ENCODE measurements at places on chromosomes 16 and 17.

- peak; percentile 74 for DNase-seq
Observed at GRCh38 chr16:88810912-88811768, 588 bp downstream of the APRT start.

GRCh38 chr16:22624800-22625533 is 114.3 kb downstream of the NPIPB5 start:
- DNase-seq, result no peak

- peak; percentile 89 for DNase-seq
Observed at GRCh38 chr17:11948789-11949188, 48.5 kb downstream of the ZNF18 start.

GRCh38 chr17:62866471-62866870 is 58.4 kb upstream of the MARCHF10 start:
- peak; percentile 21 for DNase-seq

- DNase-seq, result no peak
Observed at GRCh38 chr17:77066165-77066564, 74.6 kb upstream of the SEC14L1 start.

DNA sequence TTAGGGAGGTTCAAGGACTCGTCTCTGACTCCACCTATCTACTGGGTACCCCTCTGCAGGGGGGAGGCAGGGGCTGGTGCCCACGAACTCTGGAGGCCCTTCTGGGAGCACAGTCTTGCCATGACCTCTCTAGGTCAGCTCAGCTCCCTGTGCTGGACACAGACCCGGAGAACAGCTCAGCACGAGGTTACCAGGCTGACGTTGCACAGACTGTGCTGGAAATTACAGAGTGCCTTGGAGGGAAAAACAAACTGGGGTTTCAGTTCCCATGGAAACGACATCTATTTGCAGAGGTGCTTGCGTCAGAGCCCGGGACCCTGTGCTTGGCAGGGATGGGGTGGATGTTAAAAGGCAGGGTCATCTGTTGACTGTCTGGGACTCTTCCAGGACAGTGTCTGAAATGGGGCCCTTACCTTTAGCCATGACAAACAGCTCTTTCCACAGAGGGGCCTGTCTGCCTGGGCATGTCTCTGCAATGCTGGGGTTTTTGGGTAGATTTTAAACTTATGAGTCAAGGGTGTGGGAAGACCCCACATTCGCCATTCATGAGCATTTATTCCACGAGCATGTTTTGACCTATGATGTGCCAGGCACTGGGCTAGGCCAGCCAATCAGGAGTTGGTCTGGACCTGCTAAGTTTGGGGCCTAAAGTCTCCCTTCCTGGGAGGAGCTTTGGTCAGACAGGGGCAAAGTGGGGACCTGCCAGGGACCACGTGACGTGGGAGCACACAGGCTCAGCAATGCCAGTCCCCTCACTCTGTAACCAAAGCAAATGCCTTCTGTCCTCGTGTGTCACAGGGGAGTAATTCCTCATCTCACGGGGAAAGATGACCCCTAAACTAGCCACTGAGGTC is 22.5 kb downstream of the CCR7 start:
- DNase-seq, result peak; percentile 99

Data from fibroblast of mammary gland (primary cell).